ENCODE measurements at places on chromosomes 7 and 10.

DNA sequence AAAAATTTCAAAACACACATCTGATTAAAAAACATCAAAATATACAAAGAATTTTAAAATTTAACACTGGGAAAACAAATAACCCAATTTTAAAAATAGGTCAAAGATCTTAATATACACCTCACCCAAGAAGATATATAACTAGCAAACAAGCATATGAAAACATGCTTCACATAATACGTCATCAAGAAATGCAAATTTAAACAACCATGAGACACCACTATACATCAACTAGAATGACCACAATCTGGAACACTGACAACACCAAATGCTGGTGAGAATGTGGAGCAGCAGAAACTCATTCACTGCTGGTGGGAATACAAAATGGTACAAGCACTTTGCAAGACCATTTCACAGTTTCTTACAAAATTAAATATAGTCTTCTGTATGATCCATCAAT is 498.4 kb downstream of the IPMK start:
- DNase-seq = no peak

DNA sequence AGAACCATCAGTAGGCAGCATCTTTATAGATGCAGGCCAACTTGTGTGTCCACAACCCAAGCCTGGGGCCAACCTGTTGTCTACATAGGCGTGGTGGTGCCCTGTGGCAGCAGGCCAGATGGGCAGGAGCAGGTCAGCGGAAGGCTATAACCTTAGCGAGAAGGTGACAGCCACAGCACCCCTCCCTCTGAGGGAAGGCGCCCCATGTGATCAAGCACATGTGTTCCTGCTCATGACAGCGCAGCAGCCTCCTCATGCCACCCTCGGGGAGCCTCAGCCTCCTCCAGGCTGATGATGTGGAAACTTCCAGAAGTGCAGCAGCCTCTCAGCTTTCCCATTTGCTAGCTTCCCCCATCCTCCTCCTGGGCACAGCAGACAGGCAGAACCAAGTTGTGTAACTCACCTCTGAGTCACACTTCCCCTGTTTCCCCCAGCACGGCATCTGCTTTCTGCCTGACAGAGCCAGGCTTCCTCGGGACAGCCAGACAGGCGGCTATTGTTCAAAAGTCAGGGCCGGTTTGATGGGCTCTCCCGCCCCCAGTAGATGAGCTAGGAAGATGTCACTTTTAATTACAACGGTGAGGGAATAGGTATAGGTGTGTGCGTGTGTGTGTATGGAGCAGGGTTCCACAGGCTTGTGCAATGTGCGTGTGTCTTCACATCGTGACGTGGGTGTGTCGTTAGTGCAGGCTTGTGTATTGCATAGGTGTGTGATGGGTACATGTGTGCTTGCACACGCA is 312.0 kb upstream of the ZMIZ1 start:
- peak; percentile 97 for DNase-seq

- DNase-seq = peak; percentile 80
Measured at GRCh38 chr7:121547544-121548092, 151.5 kb upstream of the FAM3C start.

- DNase-seq = no peak
Measured at GRCh38 chr10:1363446-1364121, 307.4 kb downstream of the WDR37 start.

DNA sequence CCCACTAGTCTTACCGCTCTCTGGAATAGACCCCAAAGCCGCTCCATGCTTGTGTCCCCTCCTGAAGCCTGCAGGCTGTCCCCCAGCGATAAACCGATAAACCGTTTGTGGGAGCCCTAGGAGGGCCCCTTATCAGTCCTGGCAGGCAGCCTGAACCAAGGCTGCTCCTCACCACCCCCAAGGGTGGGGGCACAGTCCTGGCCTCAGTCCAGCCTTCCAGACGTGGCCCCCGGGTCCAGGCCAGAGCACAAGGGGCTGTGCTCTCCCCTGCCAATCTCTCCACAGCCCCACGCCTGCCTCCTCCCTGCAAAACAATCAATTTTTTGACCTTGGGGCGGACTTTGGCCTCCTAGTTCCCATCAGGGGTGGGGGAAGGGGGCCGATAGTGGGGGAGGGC is at the start of gene TFR2:
TSS of gene TFR2 (minus strand) at position 90 of the 397 bp plus-strand sequence. CDS start at position 47, 43 bp downstream.
- DNase-seq = no peak

DNA sequence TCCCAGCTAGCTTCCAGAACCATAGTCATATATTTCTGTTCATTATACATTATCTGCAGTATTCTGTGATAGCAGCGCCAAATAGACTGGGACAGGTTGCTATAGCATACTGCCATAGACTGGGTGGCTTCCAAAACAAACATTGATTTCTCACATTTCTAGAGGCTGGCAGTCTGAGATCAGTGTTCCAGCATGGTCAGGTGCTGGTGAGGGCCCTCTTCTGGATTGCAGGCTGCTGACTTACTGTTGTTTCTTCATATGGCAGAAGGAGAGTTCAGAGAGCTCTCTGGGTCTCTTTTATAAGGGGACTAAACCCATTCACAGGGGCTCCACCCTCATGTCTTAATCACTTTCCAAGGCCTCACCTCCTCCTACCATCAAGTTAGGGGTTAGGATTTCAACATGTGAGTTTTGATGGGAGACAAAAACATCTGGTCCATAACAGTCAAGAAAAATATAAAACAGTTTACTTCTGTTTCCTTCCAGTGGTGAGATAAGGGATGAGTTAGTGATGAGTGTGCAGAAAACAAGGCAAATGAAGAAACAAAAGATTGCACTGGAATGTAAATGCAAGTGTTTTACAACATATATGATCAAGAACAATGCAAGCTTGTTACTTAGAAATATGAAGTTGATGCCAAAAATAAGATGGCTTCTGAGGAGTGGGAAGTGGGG is 399.0 kb upstream of the C7orf33 start:
- no peak for DNase-seq

DNA sequence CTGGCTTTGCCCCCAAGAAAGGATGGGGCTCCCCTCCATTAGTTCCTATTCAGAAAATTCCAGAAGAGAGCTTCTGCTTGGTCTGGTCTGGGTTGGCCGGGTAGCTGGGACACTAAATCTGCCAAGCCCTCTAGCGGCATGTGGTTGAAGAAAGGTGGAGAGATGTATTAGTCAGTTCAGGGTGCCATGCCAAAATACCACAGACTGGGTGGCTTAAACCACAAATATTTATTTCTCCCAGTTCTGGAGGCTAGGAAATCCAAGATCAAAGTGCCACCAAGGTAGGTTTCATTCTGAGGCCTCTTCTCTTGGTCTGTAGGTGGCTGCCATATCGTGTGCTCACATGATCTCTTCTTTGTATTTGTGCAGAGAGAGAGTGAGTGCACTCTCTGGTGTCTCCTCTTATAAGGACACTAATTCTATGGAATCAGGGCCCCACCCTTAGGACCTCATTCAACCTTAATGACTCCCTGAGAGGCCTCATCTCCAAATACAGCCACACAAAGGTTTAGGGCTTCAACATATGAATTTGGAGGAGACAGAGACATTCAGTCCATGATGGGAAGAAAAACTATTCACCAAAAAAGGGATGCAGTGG is 38.7 kb upstream of the MTPAP start:
- peak; percentile 83 for DNase-seq

DNA sequence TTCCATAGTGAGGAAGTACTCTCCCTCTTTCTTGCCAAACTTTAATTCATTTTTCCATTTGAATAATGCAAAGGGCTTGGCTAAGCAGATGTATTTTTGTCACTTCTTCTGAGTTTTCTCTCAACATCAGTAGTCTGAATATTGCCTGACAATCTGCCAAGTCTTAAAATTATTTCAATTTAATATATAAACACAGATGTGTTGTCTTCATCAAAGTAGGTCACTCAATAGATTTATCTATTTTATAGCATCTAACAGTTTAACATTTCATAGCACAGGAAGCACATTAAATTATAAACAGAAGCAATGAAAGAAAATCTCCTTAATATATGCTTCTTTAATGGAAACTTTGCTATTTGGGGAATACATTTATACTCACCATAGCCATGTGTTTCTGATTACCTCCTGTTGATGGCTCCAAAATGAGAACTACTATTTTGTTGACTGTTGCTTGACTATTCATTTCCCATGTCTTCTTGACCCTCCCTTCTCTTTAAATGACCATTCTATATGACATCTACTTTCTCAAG is 4.5 kb downstream of the CPED1 start:
- no peak for DNase-seq

GRCh38 chr7:42883950-42884349 is 27.9 kb downstream of the C7orf25 start:
- DNase-seq = peak; percentile 94
